Stimulated activated CD4-positive, alpha-beta T cell treated with anti-CD3 and anti-CD28 coated beads, Interleukin-12 subunit alpha, Interleukin-12 subunit beta, amount 100 ng/mL, for 4 hours (primary cell): ENCODE measurements at places on chromosomes 6 and 20.

GRCh38 chr6:351011-351866, 40.3 kb upstream of the IRF4 start:
- no peak for DNase-seq

DNA sequence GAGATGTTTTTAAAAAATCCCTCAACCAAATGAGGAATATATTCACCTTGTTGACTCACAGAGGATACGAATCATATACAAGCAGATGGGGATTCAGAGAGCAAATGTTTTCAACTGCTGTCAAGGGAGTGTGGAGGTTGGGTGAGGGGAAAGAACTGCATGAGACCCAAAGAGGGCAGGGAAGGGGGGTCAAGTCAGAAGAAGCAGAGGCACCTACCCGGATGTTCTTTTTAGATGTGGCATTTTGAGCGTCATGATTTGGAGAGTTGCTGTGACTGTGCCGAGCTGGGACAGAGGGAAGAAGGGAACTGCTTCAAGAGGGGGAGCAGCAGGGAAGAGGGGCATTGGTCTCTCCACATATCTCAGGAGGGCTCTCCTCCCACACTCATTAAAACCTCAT, 191.3 kb upstream of the PROKR2 start:
- DNase-seq = no peak

- DNase-seq = no peak
Observed at GRCh38 chr6:91341473-91341872, 754.6 kb upstream of the MAP3K7 start.

DNA sequence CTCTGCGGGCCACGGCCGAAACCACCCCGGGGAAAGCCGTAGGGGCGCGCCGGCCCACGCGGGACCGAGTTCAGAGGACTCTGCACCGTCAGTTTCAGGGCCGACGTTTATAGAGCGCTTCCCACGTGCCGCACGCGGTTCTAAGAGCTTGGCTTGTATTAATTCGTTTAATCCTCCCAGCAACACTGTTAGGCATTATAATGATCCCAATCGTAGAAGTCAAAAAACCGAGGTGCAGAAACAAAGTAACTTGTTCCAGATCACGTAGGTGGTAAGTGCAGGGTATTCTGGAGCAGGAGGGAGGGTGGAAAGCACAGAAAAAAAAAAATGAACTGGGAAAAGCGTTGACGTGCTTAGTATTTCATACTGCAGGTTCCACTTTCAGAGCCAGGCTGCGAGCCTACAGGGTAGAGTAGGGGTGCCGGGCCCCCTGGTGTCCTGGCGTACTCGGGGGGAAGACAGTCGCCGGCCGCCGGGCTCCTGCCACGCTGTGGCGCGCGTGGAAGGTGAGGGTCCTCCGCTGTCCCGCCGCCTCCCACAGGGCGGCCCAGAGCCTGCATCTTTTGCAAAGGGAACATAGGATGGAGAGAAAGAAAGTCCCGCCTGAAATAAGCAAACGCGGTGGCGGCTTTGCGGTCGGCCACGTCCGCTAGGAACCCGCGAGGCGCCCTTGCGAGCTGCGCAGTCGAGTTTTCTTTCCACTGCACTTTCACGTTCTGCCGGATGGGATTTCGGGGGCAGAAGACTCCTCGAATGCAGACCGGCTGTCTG, 10.2 kb upstream of the FOXF2 start:
- no peak for DNase-seq

GRCh38 chr20:10448270-10449156, 13.4 kb downstream of the SLX4IP start:
- DNase-seq = no peak

DNA sequence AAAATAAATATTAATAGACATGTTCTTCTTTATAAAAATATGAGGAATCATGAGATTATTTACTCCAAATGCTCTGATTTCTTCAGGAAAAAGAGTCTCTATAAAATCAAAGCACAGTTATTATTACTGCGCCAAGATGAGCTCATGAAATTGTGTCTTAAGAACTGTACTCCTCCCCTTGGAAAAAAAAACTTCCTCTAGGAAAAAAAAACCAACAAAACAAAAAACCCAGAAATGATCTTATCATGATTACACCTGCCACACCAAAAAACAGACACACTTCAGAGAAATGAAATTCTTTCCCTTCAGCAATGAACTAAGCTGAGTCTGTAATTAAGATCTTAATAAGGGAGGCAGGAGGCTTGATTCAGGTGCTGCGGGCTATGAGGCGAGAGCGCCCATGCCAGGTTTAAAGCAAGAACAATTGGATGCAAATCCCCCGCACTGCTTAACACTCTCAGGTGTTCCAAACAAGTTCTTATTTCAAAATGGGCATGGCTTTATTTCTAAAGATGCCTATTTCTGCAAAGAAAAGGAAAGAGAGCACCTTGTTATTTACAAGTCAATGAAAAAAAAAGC, 9.1 kb downstream of the NEDD9 start:
- no peak for DNase-seq

DNA sequence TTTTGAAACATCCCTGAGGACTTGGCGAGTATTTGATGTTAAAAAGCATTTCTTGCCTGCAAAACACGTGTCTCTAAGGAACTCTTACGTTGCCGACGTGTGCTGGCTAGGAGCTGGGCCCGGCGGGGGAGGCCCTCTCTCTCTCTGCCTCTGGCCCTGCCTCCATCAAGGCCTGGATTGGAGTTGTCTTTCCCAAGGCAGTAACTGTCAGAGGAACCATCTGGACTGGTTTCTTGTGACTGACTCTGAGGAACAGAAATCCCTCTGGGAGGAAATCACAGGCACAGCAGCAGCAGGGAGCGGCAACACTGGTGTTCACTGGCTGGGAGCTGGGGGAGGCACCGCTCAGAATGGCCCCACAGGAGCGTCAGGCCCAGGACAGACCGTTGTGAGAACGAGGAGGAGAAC, 244.2 kb downstream of the NRN1 start:
- DNase-seq = no peak

GRCh38 chr20:19302714-19303113, 90.3 kb downstream of the SLC24A3 start:
- no peak for DNase-seq

DNA sequence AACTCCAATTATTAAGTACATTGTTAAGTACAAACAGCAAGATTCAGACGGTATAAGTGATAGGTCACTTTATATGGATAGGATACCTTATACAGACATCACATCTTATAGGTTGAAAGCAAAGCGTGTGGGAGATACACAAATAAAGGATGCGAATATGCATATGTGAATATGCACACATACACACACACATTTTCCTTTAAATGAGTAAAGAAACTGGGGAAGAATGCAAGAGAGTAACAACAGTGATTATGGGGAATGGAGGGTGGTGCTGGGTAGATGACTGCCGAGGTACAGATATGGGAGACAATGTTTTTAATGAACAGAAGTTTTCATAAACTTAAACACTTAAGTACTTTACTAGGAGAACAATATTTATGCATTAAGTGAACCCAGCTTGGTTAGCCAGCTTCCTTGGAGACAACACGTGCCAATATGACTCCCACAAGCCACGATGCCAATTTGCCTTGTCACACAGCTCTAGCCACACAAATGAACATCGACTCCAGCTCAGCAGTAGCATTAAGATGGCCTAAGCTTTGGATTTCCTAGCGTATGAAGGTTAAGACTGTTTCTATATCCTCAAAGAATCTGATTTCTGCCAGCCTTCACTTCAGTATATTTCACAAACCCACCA, 96.6 kb downstream of the EPB41L2 start:
- DNase-seq = no peak

DNA sequence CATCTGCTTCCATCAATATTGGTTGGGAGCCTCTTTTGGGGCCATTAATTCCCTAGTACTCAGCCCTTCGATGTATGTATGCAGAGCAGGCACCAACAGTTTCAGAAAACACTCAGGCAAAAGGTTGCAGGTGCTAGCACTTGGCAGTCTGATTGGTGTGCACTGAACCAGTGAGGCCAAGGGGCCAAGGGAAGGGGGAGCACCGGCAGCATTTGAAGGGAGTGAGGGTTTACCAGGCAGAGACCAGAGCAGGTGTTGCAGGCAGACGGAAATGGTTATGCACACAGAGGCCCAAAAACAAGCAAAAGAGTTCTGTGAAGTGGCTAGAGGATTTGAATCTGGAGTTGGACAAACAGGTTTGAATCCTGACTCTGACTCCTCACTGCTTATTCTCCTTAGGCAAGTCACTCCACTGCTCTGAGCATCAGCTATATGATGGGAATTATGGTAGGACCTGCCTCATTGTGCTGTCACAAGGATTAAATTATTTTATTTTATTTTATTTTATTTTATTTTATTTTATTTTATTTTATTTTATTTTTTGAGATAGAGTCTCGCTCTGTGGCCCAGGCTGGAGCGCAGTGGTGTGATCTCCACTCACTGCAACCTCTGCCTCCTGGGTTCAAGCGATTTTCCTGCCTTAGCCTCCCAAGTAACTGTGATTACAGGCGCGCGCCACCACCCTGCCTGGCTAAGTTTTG, 58.1 kb upstream of the SHLD1 start:
- no peak for DNase-seq

DNA sequence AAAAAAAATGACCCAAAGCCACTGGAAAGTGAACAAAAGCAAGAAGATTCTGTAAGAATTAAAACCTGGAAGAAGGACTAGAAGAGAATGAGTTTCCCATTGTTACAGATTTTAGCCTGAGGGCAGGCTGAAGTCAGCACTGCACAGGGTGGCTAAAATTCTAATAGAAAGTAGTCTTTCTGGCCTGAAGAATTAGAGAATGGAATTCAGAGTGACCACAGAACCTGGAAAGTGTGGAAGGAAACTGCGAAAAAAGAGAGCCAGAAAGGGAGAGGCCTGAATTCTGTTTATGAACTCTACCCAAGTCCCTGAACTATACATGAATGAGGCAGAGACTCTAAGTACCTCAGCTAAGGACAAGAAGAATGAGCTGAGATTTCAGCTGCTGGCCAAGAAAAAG, 38.9 kb upstream of the FILIP1 start:
- DNase-seq = no peak

GRCh38 chr20:59015812-59016711, 3.2 kb upstream of the TUBB1 start:
- no peak for DNase-seq

GRCh38 chr6:168517742-168518347, 76.9 kb downstream of the SMOC2 start:
- no peak for DNase-seq

- no peak for DNase-seq
Observed at GRCh38 chr6:46062312-46062711, 46.7 kb upstream of the CLIC5 start.

- no peak for DNase-seq
Observed at GRCh38 chr6:89734526-89734925, 85.1 kb downstream of the MDN1 start.

DNA sequence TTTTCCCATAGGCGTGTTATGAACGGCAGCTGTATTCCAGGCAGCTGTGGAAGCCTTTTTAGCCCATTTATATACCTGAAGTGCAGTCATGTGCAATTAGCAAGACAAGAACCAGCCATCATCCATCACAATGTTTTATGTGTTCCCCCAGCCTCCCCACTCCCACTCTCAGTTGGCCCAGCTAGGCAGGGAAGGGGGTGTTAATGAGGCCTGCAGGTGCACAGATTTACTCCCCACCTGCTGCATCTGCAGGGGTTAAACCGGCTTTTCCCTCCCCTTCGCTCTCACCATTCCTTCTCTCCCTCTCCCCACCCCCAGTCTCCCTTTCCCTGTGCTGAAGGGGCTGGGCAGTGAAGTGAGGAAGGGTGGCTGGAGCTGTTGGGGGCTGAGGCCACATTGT, 149.8 kb upstream of the AKAP12 start:
- DNase-seq = no peak

DNA sequence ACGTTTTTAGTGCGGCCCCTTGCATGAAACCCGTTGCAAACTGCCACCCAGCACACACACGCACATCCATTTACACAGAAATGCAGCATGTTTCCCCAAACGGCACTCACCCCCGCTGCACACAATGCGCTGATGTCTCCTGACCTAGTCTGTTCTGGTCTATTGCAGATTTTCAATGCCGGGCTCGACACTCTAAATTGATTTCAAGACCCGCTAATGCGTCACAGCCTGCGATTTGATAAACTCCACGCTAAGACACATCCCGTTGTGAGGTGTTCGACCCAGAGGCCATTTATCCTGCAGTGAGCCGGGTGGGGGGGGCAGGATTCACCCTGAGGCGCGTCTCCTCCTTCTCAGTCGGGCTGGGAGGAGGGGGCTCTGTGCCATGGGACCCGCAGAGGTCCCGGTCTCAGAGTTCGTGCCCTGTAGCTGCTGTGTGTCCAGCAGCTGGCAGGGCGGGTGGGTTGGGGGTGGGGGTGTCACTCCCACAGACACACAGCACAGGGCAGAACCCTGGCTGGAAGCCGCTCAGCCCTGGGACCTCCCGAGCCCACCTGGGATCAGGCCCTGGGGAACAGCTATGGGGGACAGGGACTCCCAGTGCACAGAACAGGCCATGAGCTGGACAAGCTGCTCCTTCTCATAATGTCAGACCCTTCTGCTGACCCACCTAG, 367.9 kb downstream of the PREX1 start:
- DNase-seq = no peak

DNA sequence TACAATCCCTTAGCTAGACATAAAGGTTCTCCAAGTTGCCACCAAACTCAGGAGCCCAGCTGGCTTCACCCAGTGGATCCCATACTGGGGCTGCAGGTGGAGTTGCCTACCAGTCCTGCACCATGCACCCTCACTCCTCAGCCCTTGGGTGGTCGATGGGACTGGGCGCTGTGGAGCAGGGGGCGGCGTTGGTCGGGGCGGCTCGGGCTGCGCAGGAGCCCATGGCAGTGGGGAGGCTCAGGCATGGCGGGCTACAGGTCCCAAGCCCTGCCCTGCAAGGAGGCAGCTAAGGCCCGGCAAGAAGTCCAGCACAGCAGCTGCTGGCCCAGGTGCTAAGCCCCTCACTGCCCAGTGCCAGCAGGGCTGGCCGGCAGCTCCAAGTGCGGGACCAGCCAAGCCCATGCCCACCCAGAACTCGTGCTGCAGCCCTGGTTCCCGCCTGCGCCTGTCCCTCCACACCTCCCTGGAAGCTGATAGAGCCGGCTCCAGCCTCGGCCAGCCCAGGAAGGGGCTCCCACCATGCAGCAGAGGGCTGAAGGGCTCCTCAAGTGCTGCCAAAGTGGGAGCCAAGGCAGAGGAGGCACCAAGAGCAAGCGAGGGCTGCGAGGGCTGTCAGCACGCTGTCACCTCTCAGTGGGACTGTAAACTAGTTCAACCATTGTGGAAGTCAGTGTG, 912.1 kb downstream of the PHF3 start:
- DNase-seq = no peak

DNA sequence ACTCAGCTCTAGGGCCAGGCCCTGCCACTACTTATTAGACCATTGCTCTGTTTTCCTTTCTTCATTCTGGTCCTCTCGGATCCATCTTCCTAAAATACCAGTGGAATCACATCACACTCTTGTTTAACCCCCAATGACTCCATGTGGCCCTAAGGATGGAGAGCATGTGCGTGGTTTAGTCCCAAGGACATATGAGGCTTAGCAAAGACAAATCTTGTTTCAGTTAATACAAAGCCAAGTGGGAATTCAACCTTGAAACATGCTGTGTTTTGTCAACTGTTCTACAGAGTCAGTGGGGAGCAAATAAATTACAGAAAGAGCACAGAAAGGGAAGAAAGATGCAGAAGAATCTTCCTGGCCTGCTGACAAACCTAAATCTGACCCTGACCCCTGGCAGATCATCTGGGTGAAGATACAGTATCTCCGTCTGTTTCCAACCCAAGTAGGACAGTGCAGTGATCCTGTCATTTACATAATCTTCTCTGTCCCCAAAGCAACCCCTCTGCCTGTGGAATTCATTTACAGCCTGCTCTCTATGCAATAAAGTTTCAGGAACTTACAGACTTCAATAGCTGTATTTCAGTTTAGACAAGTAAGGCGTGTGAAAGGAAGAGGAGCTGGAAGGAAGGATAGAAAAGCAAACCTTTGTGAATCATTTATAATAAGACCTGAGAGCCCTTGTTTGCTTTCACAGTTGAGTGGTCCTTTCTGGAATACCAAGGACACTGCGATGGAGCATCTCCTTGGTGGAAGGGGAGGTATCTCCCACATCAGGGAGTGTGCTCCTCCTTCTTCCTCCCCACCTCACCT, 144.0 kb downstream of the THBS2 start:
- DNase-seq = no peak
